ENCODE measurements at places on chromosomes 16 and 17.

GRCh38 chr16:87740441-87740840, 25.3 kb downstream of the KLHDC4 start:
- no peak for DNase-seq

DNA sequence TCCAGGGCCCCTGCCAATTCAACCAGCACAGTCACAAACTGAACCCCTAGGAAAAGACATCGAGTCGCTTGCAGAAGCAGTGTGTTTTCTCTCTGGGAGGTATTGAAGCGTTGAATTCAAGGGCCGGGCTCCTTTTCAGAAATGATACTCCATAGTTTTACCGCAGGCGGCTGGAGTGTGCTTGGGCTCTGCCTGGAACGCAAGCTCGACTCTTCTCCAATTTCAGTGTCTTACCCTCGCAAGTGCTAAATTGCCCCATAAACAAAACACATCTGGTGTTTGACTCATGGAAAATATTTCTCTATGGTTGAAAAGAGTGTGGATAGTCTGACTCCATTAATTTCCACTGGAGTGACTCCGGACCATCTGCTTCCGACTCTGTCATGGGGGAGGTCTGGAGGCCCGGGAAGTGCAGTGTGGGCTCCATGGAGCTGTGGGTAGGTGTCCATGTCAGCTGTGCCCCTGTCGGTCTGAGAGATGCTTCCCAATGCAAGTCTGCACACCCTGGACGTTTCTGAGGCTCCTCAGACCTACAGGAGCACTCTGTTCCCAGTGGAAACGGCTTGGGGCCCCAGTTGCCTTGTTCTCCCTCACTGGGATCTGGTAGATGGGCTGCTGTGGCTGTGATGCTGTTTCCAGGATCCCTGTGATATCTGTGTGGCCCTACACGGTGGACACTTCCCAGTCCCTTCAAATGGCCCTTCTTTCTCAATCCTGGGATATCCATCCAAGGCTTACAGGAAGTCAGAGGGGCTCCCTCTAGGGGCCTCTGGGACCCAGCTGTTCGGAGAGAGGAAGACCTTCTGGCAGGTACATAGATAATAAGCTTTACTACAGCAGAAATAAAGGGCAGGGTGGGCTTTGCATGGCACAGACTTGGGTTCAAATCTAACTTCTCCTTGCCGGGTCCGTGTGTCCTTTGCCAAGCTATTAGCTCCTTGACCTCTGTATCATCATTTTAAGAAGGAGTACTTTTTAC, 119.8 kb upstream of the CDH13 start:
- DNase-seq = no peak

- no peak for DNase-seq
These were observed 102.1 kb downstream of the SNX29 start for GRCh38 chr16:12078405-12079280.

- no peak for DNase-seq
These were observed 87.3 kb downstream of the C16orf78 start for GRCh38 chr16:49460786-49461470.

- DNase-seq = no peak
These were observed 126.0 kb upstream of the CIBAR2 start for GRCh38 chr16:85238233-85238647.

- no peak for DNase-seq
These were observed 401 bp downstream of the ARL16 start for GRCh38 chr17:81683208-81683583.

DNA sequence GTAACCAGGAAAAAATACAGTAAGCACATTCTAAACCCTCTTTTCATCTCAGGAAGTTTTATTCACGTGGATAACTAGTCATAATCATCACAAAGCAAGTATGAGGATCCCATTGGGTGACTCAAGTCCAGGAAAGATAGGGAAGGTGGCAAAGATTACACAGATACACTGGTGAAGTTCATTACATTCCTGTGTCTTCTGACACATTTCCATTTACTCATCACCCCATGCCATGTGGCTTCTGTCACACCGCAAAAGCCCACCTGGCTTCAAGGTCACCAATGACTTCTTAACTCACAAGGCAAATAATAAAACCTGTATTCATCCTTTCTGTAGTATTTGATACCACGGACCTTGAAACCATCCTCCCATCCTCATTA, 17.0 kb downstream of the HS3ST3A1 start:
- DNase-seq = no peak

DNA sequence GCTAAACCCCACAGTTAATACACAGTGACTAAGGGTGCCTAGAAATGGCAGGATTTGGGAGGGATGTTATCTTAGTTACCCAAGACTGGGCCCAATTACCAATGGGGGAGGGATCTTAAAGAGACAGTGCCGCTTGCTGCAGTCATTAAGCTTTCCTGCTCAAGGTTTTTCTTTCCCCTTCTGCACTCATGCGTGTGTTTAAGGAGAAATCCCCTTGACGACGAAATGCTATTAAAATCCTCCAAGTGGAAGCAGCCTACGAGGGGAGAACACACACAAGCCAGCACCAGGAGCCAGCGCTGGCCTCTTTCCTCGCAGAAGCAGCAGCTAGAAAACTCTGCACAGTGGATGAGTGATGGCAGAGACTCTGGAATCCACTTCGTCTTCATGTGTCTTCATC, 22.0 kb downstream of the SALL1 start:
- DNase-seq = no peak

DNA sequence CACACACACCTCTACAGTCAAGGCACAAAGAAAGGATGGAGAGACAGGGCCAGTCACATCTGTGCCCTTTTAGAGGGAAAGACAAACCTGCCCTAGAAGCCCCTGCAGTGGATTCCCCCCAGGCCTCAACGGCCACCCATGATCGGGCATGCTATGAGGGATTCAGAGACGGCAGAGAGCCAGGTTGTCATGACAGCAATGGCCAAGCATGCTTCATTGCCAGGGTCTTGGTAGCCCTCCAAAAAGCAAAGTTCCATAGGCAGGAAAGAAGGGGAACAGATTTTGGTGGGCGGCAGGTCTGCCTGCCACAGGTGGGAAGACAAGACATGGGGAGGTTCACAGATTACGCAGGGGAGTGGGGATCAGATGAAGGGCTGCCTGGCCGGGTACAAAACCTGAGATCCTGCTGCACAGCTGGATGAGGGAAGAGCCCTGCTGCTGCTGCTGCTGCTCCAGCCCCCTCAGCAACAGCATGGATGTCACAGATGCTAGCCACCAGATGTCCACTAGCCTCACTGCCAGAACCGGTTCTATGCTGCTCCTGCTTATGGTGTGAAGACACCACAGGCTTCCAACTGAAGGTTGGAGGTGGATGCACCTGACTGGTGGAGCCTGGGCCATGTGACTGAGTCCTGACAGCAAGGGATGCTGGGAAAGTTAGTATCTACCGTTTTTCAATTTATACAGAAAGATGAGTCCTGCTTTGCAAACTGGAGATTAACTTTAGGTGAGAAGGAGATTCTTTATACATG, 17.8 kb downstream of the ACTG1 start:
- no peak for DNase-seq

DNA sequence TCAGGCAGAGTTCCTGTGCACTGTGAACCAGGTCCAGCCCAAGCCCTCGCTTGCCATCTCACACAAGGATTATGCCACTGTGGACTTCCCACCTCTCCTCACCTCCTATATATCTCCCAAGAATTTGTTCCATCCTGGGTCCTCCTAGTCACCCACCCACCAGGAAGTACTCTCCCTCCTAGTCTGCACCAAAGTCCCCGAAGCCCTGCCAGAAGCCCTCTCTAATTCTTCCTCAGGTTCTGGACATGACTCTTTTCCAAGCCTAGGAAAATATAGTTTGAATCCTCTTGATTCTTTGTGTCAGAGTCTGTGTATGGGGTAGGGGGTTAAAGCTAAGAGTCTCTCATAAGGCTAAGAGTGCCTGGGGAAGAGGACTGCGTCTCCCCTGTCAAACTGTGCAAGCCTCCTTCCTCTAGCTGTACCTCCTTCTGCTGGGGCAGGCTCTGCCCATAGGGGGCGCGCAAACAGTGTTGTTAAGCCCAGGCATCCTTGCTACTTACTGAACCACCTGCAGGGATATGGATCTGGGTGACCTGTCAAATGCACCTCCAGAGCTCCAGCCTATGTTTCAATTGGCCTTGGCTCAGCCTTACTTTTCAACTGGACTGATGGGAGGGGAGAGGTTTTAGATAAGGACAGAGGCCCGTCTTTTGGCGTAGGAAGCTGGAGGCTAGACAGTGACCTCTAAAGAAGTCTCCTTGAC, 16.6 kb upstream of the DLX4 start:
- peak; percentile 71 for DNase-seq

- no peak for DNase-seq
These were observed 458.4 kb downstream of the SHISA9 start for GRCh38 chr16:13359835-13360234.

DNA sequence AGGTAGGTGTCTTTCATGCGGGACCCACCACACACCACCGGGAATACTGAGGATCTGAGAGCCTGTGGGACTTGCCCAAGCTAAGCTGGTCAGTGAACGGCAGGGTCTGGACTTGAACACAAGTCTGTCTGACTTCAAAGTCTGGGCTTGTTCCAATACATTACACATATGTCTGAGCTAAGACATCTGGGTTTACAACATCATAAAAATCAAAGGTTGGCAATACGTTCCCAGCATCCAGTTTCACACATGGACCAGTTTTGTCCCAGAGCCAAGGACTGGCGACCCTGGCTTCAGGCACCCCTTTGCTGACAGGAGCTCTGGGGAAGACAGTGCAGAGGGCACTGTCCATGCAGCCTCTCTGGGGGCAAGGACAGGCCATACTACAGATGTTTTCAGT, 27.9 kb upstream of the AXIN2 start:
- DNase-seq = no peak

DNA sequence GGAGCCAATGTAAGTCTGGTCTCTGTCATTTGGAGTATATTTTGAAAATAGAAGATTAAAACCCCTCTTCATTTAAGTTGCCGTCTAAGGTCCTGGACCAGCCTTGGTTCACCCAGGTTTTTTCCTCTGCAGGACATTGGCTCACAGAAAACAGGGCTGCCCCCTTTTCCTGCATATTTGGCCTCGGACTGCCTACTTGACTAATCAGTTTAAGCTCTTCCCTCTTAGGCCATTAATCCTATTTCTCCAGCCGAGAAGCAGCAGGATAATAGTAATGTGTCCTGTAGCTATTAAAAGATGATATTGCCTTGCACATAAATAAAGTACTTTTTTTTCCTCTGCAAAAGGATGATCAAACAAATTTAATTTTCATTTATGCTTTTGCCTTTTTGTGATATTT, 52.1 kb downstream of the PRKCA start:
- no peak for DNase-seq

DNA sequence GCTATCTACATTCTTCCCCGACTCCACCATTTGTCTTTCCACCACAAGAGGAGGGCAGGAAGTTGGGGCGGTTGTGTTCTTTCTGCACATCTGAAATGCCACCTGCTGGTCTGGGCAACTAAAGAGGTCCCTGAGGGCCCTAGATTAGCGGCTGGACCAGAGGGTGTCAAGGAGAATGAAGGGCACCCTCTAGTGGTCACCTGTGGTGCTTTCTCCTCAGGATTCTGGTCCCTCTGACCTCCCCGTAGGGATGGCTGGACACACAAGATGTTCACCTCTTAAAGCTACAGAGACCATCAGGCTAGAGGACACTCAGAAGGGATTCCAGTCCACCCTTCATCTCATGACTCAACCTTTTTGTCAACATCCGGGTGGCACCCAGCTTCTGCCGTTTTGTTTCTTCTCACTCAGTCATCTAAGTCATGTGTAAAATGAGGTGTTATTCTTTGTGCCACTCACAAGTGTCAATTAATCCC, 2.9 kb upstream of the SCIMP start:
- DNase-seq = peak; percentile 73

GRCh38 chr16:68893710-68894705, 50.7 kb downstream of the TANGO6 start:
- no peak for DNase-seq

DNA sequence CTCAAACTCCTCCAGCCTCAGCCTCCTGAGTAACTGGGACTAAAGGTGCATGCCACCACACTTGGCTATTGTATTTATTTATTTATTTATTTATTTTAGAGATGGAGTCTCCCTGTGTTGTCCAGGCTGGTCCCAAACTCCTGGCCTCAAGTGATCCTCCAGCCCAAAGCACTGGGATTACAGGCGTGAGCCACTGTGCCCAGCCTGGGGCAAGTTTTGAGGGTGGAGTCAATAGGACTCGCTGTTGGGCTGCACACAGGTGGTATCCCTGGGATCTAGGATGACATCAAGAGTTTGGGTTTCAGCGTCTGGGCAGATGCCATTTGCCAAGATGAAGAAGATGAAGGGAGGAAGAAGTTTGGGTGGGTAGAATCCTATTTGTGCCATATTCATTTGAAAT, 213.9 kb downstream of the GSG1L start:
- no peak for DNase-seq

DNA sequence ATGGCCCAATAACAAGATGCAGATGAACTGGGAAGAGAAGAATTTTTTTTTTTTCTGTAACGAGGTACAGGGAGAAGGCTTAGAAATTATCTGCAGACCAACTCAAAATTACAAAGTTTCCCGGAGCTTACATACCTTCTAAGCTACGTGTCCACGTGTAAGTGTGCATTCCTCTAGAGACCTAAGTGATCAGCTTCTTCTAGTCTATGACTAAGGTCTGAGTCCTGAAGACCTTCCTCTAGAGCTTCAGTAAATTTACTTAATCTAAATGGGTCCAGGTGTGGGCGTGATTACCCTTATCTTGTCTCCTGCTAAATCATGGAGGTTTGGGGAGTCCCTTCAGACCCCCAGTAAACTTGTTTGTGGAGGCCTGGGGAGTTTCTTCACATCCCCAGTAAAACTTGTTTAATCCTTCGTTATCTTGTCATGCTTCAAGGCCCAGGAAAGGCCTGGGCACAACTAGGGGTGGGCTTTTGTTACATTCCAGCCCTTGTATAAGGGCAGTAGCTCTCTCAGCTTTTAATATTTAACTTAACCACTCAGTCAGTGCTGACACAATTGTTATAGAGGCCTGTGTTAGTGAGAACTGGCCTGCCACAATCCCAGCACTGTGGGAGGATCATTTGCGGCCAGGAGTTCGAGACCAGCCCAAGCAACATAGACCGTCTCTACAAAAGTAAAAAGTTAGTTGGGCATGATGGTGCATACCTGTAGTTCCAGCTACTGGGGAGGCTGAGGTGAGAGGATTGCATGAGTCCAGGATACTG, 342.3 kb downstream of the SNX29 start:
- no peak for DNase-seq

GRCh38 chr16:79687249-79688130, 87.0 kb upstream of the MAF start:
- no peak for DNase-seq

GRCh38 chr16:87100306-87101058, 216.7 kb downstream of the C16orf95 start:
- no peak for DNase-seq

GRCh38 chr17:44733753-44734152, 25.0 kb upstream of the ADAM11 start:
- DNase-seq = no peak

GRCh38 chr17:413706-414380, 61.2 kb upstream of the RPH3AL start:
- DNase-seq = no peak

GRCh38 chr17:58091024-58091567, 7.9 kb downstream of the DYNLL2 start:
- no peak for DNase-seq
